Activated T-cell treated with anti-CD3 and anti-CD28 coated beads, Interleukin-2, amount 50 U/mL, for 4 hours (primary cell): ENCODE measurements at places on chromosomes 1 and 21.
A peak's percentile ranks its signal among the peaks of the same experiment; 100 is the strongest.

DNA sequence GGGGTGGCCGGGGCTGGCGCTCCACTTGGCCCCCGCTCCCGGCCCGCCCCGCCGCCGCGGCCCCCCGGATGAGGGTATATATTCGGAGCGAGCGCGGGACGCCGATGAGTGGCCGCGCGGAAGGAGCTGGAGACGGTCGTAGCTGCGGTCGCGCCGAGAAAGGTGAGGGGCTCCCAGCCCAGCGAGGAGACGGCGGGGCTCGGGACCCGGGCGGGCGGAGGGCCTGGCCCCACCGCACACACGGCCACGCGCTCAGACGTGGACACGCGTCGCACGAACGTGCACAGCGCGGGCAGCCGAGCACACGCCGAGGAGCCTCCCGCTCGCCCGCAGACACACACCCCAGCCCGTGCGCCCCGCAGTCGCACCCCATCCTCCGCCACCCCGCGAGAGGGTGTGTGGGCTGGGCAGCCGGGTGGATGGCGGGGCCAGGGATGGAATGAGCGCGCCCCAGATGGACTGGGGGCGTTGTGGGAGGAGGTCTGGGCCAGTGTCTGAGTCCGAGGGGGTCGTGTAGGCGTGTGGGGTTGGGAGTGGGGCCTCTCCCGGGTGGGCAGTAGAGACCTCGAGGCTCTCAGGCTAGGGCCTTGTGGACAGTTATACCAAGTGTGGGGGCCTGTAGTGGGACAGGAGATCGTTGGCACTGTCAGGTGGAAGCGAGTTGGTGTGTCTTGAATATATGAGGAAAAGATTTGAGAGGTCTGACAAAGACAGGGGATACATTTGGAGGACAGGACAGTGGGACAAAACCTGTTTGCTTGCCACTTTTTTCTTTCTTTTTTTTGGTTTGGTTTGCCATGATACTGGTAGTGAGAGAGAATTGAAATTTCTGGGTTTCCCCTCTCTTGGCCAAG lies at the start of gene UAP1:
Gene UAP1 (plus strand): TSS at position 107 of the 854 bp plus-strand sequence. CDS start 4,347 bp downstream, outside the sequence.
- peak; percentile 14 for DNase-seq

- DNase-seq, result no peak
Measured at GRCh38 chr1:214192825-214193643, 87.9 kb upstream of the SMYD2 start.

GRCh38 chr1:86068271-86068721 lies 88.3 kb downstream of the COL24A1 start:
- DNase-seq, result no peak

- DNase-seq, result no peak
Measured at GRCh38 chr21:39651206-39651605, 38.5 kb downstream of the B3GALT5 start.

DNA sequence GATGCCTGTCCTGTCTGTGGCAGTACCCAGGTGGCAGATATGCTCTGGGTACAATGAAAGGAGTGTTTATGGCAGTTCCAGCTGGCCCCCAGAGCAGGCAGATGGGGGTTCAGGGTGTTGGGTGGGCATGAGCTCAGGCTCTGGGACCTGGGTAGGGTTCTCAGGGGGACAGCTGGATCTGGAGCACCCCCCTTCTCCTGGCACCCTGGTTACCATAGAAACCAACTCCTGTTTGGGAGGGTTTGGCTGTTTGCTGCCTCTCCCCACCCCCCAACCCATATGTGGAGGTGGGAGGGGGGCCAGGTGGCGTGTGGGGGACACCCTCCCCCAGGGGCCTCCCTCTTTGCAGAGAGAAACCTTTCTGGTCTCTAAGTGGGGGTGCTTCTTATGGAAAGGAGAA lies 7.1 kb downstream of the FOXO6 start:
- DNase-seq, result no peak

DNA sequence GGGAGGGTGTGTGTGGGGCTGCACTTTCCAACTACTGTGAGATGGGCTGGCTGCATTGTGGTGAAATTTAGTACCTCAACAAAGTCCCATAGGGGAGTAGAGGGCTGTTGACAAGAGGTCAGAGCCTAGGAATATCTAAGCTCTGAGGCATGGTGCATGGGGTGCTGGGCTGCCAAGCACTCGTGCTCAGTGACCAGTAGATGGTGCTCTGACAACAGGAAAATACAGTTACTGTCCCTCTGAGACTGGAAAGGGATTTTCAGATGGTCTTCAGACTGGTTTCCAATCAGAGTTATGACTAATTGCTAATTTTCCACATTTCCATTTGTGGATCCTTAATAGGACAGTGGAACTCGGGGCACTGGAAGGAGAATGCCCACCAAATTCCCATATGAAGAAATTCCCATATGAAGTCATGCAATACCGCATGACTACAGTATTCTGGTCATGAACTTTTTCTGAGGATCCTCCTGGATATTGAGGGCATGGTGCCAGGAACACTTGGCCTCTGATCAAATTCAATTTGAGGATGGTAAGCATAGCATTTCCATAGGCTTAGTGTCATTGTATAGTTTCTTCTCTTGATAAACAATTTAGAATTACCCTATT lies 4.1 kb upstream of the CACNA1E start:
- no peak for DNase-seq

DNA sequence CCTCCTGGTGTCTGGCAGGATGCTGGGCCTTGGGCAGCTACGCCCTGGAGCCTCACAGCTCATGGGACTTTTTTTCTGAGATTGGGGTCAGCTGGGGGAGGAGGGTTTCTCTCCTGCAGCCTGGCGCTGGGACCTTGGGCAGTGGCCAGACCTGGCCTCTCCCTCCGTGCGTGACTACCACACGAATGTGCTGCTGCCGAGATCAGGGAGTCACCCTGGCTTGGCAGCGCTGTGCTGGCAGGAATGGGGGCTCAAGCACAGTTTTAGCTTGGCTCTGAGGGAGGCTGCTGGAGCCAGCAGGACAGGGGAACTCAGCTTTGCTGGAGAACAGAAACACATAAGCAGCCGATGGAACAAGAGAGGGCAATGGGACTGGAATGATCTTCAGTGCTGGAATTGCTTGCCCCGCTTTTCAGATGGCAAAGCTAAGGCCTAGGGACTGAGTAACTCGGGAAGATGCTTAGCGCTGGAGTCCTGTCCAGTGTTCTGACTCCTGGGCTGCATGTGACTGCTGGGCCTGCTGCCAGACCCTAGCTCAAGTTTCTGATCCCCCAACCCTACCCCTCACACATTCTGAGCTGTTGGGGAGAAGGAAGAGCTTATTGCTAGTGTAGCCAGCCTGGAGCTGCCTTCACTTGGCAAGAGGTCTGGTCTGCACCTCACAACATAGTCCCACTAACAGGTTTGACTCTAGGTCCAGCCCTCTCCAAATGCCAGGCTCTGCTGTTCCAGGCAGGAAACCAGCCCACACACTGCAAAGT lies 69.9 kb downstream of the NAV1 start:
- DNase-seq, result no peak

GRCh38 chr21:46560568-46561444 lies 44.1 kb downstream of the S100B start:
- DNase-seq, result no peak

GRCh38 chr1:184299406-184299790 lies 87.4 kb upstream of the C1orf21 start:
- DNase-seq, result no peak

DNA sequence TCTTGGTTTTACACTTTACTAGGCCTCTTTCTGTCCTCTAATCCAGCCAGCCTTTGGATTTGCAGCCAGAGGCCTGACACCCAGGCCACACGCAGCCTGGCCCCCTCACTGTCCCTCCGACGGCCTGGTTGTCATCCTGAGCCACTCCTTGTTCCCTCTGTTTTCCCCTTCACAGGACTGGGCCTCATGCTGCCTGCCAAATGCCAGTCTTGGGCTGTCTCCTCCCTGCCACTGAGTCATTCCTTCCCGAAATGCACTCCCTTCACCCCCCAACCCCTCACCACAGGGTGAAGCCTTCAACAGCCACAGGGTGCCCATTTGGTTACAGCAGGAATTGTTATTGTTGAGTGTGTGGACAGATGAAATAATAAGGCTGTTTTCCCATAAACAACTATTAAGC lies 21.3 kb downstream of the ACOT11 start:
- DNase-seq, result no peak
